ENCODE measurements at places on chromosomes 7 and 10.

GRCh38 chr10:109780997-109781396, 142.3 kb downstream of the XPNPEP1 start:
- DNase-seq, result no peak

DNA sequence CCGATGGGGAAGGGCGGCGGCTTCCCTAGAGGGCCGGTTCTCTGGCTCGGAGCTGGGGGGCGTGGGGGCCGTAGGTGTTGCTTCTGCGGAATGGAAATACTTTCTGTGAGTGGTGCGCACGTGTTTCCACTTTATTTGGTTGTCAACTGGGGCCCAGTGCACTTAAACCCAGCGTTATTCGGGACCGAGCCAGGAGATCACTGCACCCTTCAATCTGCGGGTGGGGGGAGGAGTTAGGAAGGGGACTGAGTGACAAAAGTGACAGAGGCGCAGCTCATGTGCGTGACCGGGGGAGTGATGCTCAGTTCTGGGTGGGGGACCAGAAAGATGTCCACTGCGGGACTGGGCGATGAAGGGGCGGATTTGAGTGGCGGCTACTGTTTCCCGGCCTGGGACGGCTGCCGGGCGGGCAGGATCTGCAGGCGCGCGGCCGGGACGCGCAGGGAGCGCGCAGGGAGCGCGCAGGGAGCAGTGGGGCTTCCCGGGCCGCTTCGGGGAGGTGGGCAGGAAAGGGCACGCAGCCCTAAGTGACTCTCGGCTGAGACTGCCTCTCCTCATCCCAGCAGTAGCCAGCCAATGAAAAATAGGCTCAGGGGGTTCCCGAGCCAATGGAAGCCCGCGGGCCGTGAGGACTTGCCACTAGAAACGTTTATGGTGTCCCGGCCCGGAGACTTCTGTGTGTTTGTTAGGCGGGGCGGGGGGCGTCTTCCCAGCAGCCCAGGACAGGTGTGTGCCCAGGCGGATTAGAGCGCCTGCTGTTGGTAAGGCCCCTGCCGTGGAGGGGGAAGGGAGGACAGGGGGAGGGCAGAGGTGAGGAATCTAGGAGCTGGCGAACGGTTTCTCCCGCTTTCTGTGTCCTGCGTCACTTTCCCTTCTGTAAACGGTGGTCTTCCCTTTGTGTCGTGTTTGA, 54.3 kb upstream of the KDM7A start:
- no peak for DNase-seq

DNA sequence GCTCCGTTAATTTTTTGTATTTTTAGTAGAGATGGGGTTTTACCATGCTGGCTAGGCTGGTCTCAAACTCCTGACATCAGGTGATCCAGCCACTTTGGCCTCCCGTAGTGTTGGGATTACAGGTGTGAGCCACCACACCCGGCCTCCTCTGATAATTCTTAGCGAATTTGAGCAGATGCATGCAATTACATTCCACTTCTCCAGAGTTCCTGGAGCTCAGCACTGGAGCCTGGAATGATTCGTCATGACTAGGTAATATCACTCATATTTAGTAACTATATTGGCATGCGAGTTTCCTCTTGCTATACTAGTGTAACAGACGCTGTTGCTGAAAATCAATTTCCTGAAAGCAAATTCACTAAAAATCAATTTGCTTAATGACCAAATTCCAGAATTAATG, 86.8 kb downstream of the MKX start:
- DNase-seq, result no peak

DNA sequence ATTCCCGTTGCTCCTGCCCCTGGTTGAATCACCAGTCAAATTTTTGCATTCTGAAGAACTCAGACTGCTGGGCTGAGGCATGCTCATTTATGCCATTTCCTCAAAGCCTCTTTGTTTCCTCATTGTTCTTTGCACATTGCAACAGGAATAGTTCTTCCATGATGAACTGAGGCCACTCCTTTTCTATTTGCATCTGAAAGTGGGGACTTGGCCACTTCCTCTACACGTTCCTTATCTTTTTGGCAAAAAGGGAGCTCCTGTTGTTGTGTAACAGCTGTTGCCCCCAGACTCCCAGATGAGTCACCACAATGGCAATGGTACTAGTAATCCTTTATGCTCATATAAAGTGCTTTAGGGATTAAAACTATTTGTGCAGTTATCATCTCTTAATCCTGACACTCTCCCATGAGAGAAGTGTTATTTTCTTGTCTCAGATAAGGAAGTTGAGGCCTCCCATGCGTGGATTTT, 20.1 kb upstream of the ITPRID1 start:
- DNase-seq, result no peak

DNA sequence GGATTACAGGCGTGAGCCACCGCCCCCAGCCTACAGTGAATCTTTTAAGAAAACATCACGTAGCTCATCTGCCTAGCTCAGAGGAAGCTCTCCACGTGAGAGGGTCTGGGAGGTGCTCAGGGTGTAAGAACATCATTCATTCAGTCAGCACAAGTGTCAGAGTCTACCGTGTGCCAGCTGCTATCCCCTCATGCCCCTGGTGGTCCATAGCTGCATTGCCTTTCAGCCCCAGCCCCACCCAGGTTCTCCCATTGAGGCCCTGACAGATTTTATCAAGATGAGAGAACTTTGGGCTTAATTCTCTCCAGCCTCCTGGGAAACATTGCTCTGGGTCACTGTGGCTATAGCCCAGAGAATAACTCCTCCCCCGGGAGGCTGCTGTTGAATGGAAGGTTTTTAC, 45.1 kb downstream of the ZNF503 start:
- DNase-seq, result no peak

GRCh38 chr10:114347791-114348190, 56.5 kb downstream of the AFAP1L2 start:
- DNase-seq, result no peak

DNA sequence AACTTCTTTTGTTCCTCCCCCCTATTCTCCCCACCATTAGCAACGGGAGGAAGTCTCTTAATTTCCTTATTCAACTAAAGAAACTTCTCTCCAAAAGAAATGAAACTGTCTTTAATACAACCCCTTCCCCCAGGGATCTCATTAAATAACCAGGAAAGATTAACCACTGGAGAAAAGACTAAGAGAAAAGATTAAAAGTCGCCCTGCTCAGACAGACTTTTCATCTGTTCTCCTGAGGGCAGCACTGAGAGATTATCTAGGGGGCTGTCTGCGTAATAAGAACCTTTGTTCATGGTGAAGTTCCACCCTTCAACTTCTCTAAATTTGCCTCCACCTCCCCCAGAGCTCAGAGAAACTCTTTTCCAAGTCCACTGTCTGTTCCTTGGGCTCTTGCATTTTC, 105.5 kb downstream of the HGF start:
- DNase-seq, result no peak

- no peak for DNase-seq
Measured at GRCh38 chr7:46970131-46970430, 611.8 kb downstream of the TNS3 start.

GRCh38 chr10:103177123-103177522, 15.9 kb downstream of the NT5C2 start:
- no peak for DNase-seq

DNA sequence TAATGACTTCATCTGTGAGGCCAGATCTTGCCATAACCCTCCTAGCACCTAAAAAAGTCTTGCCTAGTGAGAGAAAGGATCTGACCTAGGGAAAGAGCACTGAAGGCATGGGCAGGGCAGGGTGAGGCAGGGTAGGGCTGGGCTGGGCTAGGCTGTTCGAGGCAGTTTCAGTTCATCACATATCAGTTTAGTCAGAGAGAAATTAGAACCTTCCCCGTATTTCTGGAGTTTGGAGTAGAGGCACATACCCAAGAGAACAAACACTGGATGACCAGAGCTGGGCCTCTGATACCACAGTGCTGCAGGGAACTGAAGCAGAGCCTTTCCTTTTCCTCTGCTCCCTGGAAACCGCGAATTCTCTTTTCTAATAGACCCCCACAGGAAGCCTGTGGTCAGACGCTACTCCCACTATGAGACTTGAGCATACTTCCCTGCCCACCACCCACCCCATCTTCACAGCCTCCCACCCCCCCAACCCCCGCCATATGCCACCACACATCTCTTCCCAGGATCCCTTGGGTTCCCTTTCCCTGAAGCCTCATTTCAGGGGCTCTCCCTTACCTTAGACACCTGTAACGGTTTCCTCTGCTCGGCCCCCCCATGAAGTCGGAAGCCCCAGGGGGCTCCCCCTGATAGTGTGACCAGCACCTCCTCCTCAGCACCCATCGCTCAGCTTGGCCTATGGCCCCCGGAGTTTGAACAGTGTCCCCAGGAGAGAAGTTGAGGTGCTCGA, 406 bp downstream of the SYNPO2L start:
- DNase-seq, result no peak

GRCh38 chr7:108189733-108190388, 59.7 kb upstream of the LAMB4 start:
- DNase-seq, result no peak

- no peak for DNase-seq
Measured at GRCh38 chr7:83873459-83873858, 224.5 kb upstream of the SEMA3E start.

Data from GM04504 (cell line).